Upper lobe of right lung (tissue), 1 donor: ENCODE measurements at places on chromosomes 1 and 21. TPM values are rescaled to one million over a fixed set of nuclear protein-coding genes. Genes with fewer than 3 reads are reported as not detected.

The CAMK1G gene
- 1.4 TPM for total RNA-seq

The CYP4A11 gene
- not detected for total RNA-seq

The TEKT2 gene
- total RNA-seq, result 0.35 TPM

GRCh38 chr1:235984041-235984825, 80.7 kb downstream of the NID1 start:
- DNase-seq, result no peak

DNA sequence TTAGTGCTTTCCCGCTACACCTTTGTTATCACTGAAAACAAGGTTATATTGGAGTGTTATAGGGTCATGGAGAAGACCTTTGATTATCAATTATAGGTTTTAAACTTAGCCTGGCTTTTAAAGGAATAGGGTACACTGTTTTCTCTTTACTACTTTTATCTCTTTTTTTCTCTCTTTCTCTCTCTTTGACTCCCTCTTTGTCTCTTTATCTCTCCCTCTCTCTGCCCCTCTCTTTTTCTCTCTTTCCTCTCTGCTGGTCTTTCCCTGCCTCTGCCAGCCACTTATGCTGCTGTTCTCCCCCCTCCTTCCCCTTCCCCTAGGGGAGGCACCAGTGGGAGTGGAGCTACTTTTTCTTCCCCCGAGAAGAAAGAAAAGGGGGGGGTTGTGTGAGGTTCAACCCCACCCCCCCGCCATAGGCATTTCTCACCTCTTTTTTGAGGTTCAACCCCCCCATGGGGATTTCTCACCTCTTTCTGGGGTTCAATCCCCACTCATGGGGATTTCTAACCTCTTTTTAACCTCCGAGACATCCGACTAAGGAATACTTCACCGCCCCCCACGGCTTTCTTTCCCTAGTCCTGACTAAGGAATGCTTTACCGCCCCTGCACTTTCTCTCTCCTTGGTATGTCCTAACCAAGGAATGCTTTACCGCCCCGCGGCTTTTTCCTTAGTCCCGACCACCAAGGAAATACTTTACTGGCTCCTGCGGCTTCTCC, 17.2 kb upstream of the ZBTB8B start:
- no peak for DNase-seq

DNA sequence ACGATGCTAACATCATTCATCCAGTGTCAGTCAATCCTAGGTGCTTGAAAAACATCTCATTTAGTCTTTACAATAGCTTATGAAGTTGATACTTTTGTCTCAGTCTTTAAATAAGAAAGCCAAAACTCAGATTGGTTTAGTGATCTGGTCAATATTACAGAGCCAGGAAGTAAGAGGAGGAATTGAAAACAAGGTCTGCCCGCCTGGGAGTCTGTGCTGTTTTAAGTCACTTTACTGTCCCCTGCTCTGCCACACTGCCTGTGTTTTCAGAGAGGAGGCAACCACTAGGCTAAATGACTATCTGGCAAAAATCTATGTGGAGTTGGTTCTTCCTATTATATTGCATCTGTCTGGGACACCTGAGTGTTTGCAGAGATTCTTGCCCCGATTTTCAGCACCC, 62.3 kb downstream of the ST6GALNAC3 start:
- no peak for DNase-seq

- DNase-seq, result peak; percentile 89
These were observed at the start of gene RORC for GRCh38 chr1:151831605-151832004. TSS of gene RORC (minus strand) at chr1:151831802. CDS start at chr1:151831764, 38 bp downstream.

The PSMG1 gene
- total RNA-seq, result 21.4 TPM

DNA sequence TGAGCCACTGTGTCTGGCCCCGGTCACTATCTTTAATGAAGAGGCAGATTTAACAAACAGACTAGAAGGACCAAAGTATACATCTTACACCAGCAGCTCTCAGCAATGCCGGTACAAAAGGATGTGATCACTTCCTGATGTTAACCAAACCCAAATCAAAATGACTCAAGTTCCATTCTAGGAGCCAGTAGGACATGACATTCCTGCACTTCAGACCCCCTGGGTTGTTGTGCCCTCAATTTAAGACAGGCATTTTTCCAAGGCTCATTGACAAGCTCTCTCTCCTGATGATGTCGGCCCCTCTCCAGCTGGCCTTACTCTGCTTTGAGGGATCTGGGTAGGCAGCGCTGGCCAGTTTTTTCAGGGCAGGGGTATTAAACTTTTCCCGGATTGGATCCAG, 35.1 kb downstream of the YARS1 start:
- no peak for DNase-seq

GRCh38 chr1:67552336-67552759, 122.1 kb upstream of the SERBP1 start:
- no peak for DNase-seq

GRCh38 chr1:54326543-54327385, 79.4 kb downstream of the SSBP3 start:
- no peak for DNase-seq
